ENCODE measurements at places on chromosomes 12 and 14.
A peak's percentile ranks its signal among the peaks of the same experiment; 100 is the strongest.

DNA sequence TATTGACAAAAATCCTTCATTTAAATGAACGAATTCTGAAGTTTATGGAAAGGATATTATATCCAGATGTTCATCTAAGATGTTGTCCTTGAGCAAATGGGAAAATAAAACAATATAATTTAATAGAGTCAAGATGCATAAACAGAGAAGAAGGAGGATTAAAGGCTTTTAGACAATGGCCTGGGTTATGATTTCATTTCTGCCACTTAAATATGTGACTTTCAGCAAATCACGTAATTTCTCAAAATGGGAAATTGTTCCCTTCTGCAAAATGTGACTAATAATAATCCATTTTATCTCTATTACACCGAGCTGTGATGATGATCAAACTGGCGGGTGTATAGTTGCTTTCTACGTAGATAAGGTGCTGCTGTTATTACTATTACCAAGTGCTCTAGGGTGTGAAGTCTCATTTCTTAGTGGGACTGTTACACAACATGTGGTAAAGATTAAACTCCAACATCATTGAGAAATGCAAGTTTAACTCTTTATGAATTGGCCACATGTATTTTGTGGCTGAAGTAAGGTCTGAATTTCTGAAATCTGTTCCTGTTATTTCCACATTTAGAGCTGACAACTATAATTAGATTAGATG lies 157.0 kb downstream of the MYRFL start:
- DNase-seq, result no peak

- DNase-seq, result peak; percentile 26
Observed at GRCh38 chr14:73472185-73473114, 14.1 kb upstream of the NUMB start.

GRCh38 chr12:15530361-15530760 lies 208.1 kb downstream of the PTPRO start:
- no peak for DNase-seq

GRCh38 chr12:107584563-107584962 lies 101.0 kb upstream of the PWP1 start:
- no peak for DNase-seq

- no peak for DNase-seq
Observed at GRCh38 chr12:53539526-53539925, 32.2 kb upstream of the NPFF start.

DNA sequence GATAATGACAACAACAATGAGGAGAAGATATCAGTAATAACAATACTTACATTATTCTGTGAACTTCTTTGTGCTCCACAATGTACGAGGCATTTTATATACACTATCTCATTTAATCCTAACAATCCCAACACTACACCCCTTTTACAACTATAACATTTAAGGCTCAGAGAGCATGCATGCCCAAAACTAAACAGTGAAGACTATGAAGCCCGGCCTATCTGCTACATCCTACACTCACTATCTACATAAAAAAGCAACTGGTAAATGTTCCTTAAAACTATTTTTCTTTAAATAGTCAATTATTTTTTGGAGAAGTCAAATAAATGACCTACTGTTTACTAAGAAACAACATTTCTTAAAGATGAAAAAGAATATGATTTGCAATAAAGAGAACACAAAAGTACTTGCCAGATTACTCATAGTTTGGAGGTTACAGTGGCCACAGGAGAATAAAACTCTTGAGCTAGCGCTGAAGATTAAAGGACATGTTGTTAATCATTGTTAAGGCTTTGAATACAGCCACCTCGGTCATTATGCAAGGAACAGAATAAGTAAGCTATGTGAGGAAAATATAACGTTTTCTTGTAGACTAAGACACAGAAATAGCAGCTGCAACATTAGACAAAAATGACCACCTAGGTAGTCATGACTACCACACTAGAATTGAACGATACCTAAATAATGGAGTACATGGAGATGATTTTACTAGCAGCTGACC lies 56.7 kb downstream of the EPS8 start:
- no peak for DNase-seq

DNA sequence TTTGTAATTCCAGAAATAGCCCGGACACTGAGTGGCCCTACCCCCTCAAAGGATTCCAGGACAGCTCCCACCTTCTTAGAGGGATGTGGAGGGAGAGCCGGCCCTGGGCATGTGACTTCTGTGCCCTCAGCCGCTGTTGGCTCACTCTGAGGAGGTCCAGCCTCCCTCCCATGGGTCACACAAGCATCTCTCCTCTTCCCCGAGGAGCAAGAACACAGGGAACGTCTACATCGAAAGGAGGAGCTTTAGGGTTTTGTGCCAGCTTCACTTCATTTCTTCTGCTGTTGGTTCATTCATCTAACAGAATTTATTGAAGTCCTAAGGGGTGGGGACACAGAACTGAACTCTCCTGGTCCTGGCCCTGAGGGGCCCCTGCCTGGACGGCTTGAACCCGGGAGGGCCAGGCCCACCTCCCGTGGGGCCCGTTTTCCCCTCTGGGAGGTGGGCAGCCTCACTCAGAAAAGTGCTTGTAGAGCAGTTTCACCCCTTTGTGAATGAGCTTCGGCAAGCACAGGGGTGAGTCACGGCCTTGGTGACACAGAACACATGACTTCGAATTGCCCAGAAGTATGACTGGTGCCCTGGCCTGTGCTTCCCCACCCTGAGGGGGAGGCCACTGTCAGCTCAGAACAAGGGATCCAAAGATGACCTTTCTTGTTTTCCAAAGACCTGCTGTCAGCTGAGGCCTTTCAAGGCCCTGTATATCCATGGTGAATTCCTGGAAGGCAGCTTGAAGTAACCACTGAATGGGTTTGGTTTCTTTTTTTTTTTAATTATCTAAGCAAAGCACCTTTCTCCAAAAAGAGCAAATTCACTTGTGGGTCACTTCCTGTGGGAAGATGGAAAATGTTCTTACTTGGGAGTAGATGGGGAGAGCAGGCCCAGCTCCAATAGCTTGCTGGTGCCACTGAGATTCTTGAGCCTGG lies 39.2 kb downstream of the NFKBIA start:
- DNase-seq, result no peak

- peak; percentile 4 for DNase-seq
Observed at GRCh38 chr12:21336656-21337055, 1.9 kb upstream of the SLCO1A2 start.

GRCh38 chr12:47757364-47757839 lies 1.3 kb downstream of the RAPGEF3 start:
- no peak for DNase-seq

DNA sequence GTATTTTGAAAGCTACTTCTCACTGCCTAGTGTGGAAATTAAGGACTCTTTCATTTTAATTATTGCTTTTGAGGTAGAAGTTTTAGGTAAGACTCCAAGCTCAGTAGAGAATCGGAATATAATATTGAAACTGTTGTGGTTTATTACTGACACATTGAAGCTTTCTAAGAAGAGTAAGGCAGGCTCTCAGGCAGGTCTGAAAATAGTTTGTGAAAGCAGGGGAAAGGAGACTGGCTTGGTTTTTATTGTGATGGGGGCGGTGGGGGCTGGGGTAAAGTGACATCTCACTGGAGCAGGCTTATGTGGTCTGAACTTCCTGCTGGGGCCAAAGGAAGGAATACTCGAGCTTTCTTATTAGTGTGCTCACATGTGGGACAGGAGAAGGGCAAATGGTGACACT lies 79.5 kb downstream of the OTOGL start:
- no peak for DNase-seq
